ENCODE measurements at places on chromosomes 11 and 22.
A peak's percentile ranks its signal among the peaks of the same experiment; 100 is the strongest.

DNA sequence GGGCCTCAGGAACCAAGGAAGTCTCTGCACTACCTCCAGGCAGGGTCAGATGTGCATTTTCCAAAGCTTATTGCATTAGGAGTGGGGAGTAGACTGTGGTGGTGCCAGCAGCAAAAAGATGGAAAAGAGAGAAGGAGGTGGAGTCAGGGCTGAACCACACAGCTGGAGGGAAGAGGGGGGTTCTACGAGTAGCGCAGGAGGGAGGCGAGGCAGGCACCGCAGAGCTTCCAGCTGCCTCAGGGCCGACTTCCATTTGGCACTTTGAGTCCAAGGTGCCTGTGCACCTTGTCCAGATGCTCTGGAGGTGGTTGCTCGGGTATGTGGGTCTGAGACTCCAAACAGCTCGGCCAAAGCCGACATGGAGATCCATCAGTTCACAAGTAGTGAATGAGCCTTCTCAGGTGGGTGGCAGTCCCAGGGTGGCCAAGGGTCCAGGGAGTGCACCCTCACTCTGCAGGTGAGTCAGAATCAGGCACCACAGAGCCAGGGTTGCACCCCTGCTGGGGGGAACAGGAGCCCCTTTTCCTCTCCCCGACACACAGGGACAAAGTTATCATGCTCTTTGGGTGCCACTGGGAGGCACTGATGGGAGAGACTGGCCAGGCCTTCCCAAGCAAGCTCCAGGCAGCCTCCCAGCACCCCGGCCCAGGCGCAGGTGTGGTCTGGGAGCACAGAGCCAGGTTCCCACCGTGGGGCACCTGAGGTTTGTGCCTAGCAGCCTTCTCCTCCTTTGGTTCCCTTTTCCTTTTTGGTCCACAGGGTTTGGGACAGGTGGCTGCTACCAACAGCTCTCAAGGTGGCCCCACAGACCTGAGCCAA, 30.2 kb downstream of the GGT5 start:
- no peak for DNase-seq

DNA sequence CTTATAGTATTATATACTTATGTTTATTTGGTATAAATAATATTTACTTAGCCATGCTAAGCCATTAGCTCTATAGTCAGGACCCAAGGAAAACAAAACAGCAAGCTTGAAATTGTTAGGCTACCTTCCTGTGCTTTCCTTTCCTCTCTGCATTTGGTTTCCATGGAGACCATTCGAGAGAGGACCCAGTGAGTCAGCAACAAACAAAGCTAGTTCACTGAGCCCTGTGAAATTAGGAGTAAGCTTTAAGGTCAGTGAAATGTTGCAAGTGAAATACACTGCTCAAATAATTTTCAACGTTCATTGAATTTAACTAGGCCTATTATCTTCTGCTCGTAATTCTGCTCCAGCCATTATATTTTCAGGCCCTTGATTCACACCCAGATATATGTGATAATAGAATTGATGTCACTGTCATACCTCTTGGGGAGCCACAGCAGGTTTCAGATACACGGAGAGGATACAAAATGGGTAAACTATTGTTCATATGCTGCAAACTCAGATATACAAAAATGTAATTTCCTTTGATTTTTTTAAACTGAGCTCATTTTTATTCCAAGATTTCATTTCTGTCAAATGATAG, 9.1 kb upstream of the OR10D3 start:
- no peak for DNase-seq

- DNase-seq: no peak
Observed at GRCh38 chr22:47247579-47248240, 485.3 kb downstream of the TBC1D22A start.

- no peak for DNase-seq
Observed at GRCh38 chr11:31780480-31780971, 30.6 kb downstream of the PAX6 start.

DNA sequence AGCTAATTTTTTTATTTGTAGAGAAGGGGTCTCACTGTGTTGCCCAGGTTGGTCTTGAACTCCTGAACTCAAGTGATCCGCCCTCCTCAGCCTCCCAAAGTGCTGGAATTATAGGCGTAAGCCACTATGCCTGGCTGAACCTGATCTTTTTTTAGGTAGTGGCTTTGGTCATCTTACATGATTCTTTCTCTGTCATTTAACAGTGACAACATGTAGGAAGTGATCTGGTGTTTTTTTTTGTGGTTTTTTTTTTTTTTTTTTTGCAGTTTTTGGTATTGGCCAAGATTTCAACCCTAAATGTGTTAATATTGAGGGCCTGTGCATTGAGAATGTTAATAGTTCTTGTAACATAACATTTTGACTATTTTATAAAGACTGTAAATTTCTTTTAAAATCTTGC, 8.0 kb upstream of the FERMT3 start:
- no peak for DNase-seq

DNA sequence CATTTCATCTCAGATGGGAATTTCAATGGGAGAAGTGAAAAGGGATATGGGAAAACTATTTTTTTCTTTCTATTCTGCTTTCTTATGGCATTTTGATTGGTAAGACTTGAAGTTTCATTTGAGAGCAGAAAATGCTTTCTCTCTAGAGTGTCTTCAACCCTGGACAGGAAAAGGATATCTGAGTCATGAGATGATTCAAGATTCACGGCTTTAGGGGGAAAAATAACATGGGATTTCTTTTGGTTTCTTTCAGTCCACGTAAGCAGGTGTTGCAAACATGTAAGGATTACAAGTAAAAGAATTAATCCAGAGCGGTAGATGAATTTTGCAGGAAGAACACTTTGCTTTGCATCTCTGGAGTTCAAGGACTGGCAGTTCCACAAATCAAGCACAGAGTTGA, 1001.0 kb upstream of the TENM4 start:
- no peak for DNase-seq

DNA sequence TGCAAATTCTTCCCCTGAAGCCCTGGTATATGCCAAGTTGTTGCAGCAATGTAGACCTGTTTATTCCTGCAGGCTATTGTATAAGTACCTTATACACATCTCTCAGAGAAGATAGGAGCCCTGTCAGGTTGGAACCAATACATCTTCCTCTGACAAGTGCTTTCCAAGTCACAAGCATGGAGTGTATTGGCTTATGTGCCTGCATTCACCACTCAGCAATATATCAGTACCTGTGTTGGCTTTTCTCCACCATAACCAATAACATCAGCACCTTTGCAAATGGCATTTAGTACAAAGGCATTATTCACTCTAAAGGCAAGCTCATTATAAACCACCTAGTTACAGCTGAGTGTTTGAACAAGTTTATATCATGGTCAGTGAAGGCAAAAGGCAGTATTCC, 611.7 kb upstream of the CNTN5 start:
- DNase-seq: no peak

GRCh38 chr11:74094393-74094792, 76.4 kb downstream of the C2CD3 start:
- DNase-seq: no peak

DNA sequence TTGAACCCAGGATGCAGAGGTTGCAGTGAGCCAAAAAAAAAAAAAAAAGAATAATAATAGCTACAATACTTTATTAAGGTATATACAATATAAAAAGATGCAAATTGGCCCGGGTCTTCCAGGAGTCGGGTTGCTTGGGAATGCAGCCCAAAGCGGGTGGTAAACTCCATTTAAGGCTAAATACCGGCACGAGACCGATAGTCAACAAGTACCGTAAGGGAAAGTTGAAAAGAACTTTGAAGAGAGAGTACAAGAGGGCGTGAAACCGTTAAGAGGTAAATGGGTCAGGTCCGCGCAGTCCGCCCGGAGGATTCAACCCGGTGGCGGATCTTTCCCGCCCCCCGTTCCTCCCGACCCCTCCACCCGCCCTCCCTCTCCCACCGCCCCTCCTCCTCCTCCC, 143.3 kb downstream of the DLG2 start:
- DNase-seq: no peak

DNA sequence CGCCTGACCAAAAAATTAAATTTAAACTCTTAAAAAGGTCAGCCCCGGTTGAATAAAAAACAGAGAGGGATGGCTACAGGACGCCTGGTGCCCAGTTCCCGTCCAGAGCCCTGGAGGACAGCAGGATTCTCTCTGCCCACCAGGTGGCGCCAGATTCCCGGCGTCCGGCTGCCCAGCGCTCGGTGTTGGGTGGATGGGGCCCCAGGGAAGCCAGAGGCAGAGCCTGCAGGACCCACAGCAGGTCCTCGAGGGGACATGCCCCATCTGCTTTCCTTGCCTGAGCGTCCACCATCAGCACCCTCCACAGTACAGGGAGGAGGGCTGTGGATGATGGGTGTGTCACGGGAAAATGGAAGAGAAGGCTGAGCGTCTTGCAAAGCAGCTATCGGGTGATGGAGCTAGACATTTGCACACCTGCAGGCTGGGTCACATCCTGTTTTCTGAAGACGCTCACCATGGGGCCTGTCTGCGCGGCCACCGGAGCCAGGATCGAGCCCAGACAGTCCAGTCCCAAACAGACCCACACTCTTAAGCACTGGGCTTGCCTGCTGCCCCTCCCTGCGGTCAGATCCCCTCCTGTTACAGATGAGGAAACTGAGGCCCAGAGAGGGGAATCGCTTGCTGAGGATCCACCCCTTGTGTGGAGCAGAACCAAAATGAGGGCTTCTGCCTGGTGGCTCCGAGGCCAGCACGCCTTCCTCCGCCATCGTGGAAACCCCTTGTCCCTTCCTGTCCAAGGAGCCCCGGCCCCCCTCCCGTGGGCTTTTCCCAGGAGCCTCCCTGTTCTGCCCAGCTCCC, 18.5 kb upstream of the CBX7 start:
- DNase-seq: peak; percentile 93

GRCh38 chr11:17735818-17736578, 1.4 kb downstream of the KCNC1 start:
- DNase-seq: peak; percentile 28

DNA sequence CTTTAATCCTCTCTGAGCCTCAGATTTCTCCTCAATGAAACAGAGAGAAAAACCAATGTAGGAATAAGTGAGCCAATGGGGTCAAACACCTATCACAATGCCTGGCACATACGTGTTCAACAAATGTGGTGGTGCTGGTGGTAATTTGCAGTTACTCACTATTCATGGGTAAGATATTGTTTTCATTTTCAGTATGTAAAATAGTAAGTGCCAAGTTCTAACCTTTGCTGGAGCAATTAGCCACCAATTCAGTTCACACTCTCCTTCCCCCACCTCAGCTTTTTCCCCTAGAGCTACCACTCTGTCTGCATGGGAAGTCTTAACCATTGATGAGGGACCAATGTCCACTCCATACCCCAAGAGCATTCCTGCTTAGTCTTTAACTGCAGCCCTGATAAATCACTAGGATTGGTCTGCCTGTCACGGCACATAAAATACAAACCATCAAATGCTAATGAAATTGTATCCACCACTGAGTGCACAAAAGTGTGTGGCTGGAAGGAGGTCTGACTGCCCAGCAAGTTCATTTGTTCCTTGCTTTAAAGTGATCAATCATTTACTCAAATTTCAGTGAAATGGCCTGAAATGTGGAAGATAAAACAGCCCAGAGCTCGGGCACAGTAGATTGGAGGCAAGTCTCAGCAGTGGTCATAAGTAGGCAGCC, 187.4 kb upstream of the API5 start:
- DNase-seq: no peak

GRCh38 chr11:119659971-119660723, 68.9 kb downstream of the NECTIN1 start:
- DNase-seq: no peak

DNA sequence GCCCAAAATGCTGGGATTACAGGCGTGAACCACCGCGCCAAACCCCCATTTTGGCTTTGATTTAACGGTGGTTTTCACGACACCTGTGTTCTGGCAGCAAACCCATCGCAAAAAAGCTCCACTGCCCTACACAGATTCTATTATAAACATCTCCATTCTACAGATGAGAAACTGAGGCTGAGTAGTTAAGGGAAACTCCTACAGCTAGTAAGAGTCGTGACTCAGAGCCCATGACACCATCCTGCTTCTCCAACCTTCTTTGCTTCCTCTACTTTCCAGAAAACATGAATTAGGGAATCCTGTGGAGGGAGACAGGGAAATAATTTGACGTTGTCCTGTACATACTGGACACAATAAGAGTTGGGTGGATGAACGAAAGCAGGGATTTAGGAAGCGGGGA, 429 bp upstream of the SNX15 start:
- DNase-seq: no peak

Measured in Peyer's patch (tissue), 4 donors.